Stimulated activated CD4-positive, alpha-beta T cell treated with anti-CD3 and anti-CD28 coated beads, TNF-alpha, amount 100 ng/mL, for 24 hours (primary cell): ENCODE measurements at places on chromosomes 1 and 21.

GRCh38 chr1:230550428-230550827, 91.9 kb upstream of the COG2 start:
- DNase-seq, result no peak

GRCh38 chr1:40633931-40634376, 31.5 kb downstream of the RIMS3 start:
- DNase-seq, result no peak

DNA sequence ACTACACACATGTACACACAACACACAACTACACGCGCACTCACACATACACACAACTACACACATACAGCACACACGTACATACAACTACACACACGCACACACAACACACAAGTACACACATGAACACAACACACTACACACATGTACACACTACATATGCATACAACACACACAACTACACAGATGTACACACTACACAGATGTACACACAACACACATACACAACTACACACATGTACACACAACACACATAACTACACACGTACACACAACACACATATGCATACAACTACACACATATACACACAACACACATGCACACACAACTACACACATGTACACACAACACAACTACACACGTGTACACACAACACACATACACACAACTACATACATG, 318.6 kb downstream of the CAMTA1 start:
- DNase-seq, result no peak

DNA sequence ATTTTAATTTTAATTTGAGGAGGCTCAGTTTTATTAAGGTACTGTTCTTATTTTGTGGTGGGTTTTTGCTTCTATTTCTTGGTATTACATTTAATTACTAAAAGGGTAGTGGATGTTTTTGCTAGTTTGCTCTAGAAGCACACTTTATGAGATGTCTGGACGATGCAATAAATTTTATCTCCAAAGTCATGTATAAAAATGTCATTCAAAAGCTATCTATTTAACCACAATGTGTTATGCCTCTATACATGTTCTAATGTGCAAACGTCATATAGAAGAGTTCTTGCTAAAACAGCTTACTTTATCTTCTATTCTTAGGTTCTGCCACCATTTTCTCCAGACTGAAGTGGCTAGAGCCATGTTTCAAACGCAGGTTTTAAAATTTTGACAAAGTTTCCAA, 12.9 kb upstream of the MPC2 start:
- no peak for DNase-seq

DNA sequence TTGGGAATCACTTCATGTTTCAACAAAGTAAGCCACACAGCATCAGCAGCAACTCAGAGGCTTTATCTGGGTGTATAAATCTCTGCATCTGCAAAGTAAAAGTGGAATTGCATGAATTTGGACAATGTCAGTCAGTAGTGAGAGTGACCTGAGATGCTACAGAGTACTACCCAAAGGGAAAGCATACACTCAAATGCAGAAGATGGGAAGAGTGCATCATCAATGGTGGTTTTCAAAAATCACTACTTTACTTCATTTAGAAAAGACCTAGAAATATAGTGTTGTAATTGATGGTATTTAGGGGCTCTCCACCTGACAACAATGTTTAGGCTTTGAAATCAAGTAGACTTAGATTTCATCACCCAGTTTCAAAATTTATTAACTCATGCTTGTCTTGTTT, 24.5 kb upstream of the PKN2 start:
- no peak for DNase-seq

DNA sequence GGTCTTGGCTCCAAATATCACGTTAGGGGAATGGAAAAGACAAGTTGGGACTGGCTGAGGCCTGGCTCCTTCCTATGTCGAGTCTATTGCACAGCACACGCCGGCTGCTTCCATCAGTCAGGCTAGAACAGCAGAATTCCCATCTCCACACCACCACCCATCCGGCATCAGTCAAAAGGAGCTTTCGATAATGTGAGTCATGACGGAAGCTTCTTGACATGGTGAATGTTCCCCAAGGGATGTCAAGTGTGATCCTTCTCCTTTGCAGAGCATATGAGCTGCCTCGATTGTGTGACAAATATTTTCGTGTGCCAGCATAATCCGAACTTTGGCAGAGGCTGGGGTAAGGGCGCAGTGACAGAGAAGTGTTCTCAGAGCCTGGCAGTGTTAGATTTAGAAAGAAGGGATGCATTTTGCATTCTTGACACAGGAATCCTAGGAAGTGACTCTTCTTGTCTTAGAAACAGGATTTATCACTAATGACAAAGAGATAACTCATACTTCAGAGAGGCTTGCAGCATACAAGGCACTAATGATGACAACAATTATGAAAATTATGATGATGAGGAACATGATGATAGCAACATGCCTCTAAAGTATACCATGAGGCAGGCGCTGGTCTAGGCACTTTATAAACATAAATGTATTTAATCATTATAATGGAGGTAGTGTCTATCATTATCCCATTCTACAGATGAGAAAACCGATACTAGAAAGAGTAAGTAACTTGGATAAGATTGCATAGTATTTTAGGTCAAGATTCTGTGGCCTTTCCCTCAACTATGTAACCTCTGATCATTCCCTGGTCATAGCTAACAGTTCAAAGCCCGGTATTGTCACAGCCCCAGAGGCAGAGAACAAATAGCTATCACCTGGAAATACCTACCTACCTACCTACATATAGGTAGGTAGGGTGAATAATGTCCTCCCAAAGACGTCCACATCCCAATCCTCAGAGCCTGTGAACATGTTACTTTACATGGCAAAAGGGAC, 135.0 kb downstream of the KCNJ6 start:
- no peak for DNase-seq
